Right renal cortex interstitium (tissue), 3 donors: ENCODE measurements at places on chromosomes 1 and 21. TPM values are rescaled to one million over a fixed set of nuclear protein-coding genes. Genes with fewer than 3 reads are reported as not detected.

NR5A2 gene
- polyA plus RNA-seq, result 2.2 TPM

VWA5B1 gene
- 1.2 TPM for polyA plus RNA-seq

UQCRHL gene
- polyA plus RNA-seq, result 1.1 TPM

WDR3 gene
- polyA plus RNA-seq, result 37.4 TPM

FYB2 gene
- 0.72 TPM for polyA plus RNA-seq

JUN gene
- 212 TPM for polyA plus RNA-seq

ATP5IF1 gene
- polyA plus RNA-seq, result 252 TPM

PCBP3 gene
- 1.7 TPM for polyA plus RNA-seq

LRRC3 gene
- polyA plus RNA-seq, result 4.2 TPM

SH2D1B gene
- 0.17 TPM for polyA plus RNA-seq

CFAP45 gene
- 4.1 TPM for polyA plus RNA-seq

INSRR gene
- polyA plus RNA-seq, result 1.7 TPM

RGS8 gene
- 0.03 TPM for polyA plus RNA-seq

LEFTY1 gene
- 5.8 TPM for polyA plus RNA-seq

ARHGEF11 gene
- 30.7 TPM for polyA plus RNA-seq

SLC30A2 gene
- 4.9 TPM for polyA plus RNA-seq

NPHS2 gene
- polyA plus RNA-seq, result 505 TPM

C1orf141 gene
- 0.32 TPM for polyA plus RNA-seq

ANGPTL3 gene
- polyA plus RNA-seq, result 14.3 TPM

C1orf50 gene
- 12.9 TPM for polyA plus RNA-seq

ELAPOR1 gene
- 1.8 TPM for polyA plus RNA-seq
